ENCODE measurements at places on chromosomes 11 and 22.

DNA sequence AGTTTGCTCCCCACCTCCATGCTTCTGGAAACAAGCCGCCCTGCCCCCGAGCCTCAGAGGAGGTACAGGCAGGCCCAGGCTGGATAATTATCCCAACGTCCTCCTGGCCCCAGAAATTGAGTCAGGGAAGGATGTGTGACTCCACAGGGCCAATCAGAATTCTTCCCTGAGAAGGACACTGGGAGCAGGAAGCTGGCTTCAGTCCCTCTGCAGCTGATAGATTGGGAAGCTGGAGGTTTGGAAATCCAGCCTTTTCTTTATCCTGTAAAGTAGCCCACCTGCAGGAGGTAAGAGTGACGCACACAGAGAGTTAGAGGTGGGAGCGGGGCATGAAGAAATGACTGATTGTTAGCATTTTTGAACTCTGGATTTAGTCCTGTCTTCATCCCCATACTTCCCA is 97.5 kb upstream of the CD82 start:
- no peak for DNase-seq

DNA sequence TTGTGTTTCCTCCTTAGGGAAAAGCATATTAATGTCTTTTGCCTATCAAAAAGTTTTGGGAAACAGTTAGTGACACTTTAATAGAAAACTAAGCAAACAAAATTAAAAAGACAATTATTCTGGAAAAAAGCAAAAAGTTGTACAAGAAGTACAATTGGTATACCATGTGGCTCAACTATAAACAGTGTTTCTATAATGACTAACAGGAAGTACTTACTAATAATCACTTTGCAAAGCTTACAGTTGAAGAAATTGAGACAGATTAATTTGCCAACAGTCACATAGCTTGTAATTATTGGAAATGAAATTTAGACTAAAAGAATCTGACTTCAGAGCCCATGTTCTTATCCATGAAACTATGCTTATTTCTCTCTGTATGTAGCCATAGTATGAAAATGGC is 24.7 kb downstream of the PPME1 start:
- DNase-seq, result no peak

DNA sequence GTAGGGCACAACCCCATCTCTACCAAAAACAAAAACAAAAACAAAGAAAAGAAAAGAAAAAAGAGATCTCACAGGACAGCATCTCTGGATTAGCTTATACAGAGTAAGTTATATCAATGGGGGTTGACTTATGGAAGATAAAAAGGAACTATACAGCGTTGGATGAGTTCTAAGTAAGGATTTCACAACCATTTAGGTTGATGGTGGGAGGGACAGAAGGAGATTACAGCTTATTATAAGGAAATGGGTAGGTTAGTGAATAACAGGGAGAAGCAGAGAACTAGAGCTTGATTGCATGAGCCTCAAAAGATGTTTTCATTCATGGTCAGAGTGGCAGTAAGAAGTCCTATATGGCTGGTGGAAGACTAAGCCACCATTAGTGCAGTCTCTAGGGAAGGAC is 60.3 kb downstream of the CECR2 start:
- DNase-seq, result no peak

GRCh38 chr11:95698676-95699557 is 90.7 kb downstream of the FAM76B start:
- no peak for DNase-seq

- no peak for DNase-seq
These were observed 26.0 kb downstream of the PPIL2 start for GRCh38 chr22:21691816-21692215.

DNA sequence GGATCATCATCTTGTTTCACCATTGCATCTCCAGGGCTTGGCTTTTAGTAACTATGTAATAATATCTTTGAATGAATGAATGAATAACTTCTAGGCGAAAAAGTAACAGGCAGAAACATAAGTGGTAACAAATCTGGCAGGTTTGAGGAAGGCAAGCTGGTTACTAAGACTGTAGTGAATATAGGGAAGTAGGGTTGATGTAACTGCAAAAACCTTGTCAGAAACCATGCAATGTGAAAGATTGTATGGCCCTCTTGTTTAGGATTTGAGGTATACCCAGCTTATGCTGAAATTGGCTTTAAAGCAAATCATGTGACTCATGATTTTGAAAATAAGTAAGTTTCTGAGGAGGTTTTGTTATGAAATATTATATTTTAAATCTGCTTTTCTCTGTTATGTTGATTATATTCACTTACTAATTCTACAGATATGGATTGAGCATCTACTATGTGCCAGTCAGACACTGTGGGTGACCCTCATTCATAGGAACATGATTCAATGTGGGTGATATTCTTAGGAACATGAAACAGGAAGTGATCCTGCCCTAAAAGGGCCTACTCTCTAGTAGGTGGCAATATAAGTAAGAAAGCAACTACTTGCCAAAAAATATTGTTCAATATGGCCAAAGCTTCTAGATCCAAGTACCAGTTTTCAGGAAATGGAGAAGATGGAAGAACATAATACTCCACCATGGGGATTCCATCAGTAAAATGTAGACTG is 115.5 kb upstream of the CCDC90B start:
- DNase-seq, result no peak

GRCh38 chr11:61528114-61528513 is 19.6 kb downstream of the LRRC10B start:
- no peak for DNase-seq

GRCh38 chr11:65586676-65587075 is 8.9 kb downstream of the KCNK7 start:
- DNase-seq, result no peak

DNA sequence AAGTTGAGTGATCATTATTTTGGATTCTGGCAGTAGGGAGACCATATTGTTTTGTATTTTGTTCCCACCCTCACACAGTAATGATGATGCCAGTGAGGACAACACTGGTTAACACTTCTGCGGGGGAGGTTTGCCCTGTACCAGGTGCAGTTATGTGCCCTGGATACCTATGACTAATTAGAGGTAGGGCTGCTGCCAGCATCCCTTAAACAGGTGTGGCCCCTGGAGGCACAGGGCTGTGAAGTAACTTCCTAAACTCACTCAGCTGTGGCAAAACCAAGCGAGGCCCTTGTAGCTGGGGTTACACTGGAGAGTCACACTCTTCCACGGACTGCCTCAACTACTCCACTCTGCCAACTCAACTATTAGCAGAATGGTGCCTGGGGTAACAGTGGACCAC is 64.5 kb downstream of the MCM5 start:
- no peak for DNase-seq

- no peak for DNase-seq
These were observed 10.1 kb downstream of the LMO1 start for GRCh38 chr11:8253566-8253965.

- no peak for DNase-seq
These were observed 8.4 kb downstream of the UVRAG start for GRCh38 chr11:75823415-75823814.

DNA sequence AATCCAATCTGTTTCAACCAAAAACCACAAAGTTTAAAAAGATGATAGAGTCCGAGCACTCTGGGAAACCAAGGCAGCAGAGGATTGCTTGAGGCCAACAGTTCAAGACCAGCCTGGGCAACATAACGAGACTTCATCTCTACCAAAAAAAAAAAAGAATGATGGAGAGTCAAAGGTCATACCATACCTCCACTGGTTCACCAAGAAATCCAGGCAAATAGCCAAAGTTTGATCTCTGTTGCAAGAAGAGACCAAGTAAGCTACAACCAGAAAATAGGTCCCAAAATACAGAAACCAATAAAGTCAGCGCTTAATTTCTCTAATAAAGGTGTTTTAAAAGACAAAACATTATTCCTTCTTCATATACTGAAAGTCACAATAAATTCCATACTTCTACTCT is 13.1 kb downstream of the FAM168A start:
- no peak for DNase-seq

DNA sequence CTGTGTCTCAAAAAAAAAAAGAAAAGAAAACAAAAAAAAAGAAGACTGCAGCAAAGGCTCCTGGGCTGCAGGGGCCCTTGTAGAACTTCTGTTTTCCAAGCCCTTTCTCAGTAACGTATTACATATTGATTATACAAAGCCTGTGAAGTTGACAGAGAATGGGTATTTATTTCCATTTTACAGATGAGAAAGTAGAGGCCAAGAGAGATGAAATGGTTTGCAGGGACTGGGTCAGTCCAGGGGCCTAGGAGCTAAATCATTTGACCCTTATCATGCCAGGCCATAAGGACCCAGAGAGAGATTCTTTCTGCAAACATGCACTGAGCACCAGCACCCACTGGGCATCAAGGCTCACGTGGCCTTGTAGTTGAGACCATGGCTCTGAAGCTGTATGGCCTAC is 4.5 kb downstream of the PPP2R5B start:
- no peak for DNase-seq

- no peak for DNase-seq
These were observed 4.2 kb upstream of the TFIP11 start for GRCh38 chr22:26516503-26516902.

DNA sequence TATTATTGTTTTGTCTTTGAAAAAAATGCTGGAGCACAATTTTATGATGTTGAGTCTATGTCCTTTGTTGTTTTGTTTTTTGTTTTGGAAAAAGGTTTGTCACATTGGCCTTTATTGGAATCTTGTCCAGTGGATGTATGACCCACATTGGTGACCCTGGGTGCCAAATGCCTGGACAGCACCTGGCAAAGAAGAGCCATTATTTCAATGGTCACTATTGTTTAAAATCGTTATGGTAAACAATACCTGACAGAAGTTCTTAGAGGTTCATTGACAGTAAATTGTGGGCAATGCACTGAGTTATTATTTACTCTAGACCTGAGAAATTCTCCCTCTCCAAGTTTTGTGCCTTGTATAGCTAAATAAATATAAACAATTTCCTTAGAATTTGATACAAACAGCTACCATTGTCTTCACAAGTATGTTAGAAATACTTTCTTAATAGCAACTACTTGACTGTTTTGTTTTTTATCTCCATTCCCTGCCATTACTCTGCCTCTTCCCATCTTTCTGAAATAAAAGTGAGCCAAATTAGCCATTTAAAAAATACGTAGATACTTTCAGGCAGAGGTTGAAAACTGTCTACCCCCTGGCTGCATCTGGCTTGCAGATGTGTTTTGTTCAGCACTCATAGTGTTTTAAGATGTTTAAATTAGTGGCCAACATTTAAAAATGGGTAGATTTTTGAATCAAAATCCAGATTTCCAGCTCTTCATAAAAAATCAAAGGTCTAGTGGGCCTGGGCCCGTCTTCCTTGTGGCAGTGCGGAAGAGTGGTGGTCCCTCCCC is 39.9 kb downstream of the BMAL1 start:
- no peak for DNase-seq

- no peak for DNase-seq
These were observed 2.4 kb upstream of the HEPHL1 start for GRCh38 chr11:94018721-94019120.

- no peak for DNase-seq
These were observed 16.2 kb downstream of the ARVCF start for GRCh38 chr22:20000246-20001081.

DNA sequence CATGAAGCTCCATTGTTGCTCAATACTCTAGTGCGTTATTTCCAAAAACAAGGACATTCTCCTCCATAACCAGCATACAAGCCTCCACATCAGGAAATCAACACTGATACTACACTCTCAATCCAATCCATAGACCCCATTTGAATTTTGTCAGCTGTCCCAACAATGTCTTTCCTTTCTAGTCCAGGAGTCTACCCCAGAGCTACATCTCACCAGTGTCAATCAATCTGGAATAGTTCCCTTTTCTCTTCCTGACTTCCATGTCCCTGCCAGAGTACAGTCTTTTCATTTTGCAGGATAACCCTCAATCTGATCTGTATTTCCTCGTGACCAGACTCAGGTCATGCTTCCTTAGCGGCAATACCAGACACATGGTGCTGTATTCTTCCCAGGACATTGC is 43.0 kb downstream of the TCF20 start:
- DNase-seq, result no peak

DNA sequence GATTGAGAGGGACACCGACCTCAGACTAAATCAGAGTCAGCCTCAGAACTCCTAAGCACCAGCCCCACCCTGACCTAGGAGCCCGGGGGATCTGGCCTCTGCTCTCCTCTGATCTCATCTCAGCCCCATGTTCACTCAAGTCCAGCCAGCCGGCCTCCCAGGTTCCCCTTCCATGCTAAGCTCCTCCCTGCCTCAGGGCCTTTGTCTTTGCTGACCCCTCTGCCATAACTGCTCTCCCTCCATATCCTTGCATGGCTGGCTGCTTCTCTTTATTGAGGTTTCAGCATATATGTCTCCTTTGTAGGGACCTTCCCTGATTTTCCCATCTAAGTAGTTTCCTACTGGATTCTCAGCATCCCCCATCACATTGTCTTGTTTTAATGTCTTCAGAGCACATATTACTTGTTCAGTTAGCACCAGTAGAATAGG is 780 bp upstream of the SLC15A3 start:
- no peak for DNase-seq

DNA sequence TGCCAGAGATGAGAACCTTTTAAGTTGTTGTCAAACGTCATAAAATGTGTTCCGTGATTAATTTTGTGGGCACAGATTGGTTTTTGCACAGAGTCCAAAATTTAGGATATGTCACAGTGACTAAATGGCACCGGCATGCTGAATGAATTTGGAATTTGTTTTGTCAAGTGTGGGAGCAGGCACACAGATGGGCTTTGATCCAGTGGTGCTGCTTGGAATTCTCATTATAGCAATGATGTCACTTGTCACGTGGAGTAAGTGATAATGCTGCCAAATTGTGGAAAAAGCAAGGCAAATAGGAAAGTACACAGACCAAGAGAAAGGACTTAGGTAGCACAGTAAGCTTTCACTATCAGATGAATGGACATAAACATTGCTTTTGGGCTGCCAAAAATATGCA is 8.0 kb upstream of the LIN7C start:
- no peak for DNase-seq

DNA sequence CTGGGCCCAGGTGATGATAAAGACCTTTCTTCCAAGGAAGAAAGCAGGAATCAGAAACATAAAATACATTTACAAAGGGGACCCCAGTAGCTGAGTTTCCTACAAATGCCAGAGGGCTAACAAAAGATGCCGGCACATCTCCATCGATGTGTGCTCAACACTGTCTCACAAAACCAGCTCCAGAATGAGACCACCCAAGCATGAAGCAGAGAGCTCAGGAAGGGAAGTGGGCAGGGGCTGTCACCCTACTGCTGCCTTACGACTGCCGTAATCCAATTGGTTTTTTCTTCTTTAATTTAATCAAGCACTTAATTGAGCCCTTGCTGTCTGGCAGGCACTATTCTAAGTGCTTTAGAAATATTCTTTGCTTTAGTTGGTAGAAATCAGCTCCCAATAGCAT is 26.1 kb downstream of the SMCO4 start:
- no peak for DNase-seq

Measured in activated T-helper 1 cell treated with anti-CD3 and anti-CD28 coated beads, Interleukin-2, amount 50 U/mL, for 16 hours (primary cell).